Body of pancreas (tissue), 4 donors: ENCODE measurements at places on chromosomes 5 and 9. TPM values are rescaled to one million over a fixed set of nuclear protein-coding genes. Genes with fewer than 3 reads are reported as not detected.

The GM2A gene
- total RNA-seq = 17.9 TPM

The CDH10 gene
- total RNA-seq = 0.26 TPM

The FGD3 gene
- total RNA-seq = 13.2 TPM

The C5orf58 gene
- total RNA-seq = not detected

The IL17B gene
- total RNA-seq = not detected

The JAKMIP2 gene
- total RNA-seq = 0.78 TPM

The PCDHB15 gene
- 3.6 TPM for total RNA-seq

The PLAA gene
- total RNA-seq = 17.9 TPM

The SHC3 gene
- total RNA-seq = 6.9 TPM

The KIF4B gene
- 0.26 TPM for total RNA-seq

The ZNF366 gene
- total RNA-seq = under 0.01 TPM

The MGAT1 gene
- total RNA-seq = 96.2 TPM

The CAMK4 gene
- not detected for total RNA-seq

The FCHO2 gene
- 18.2 TPM for total RNA-seq

The AQP3 gene
- total RNA-seq = 12.5 TPM

The FOXD4L5 gene
- total RNA-seq = 0.26 TPM
